ENCODE measurements at places on chromosomes 12 and 14.

DNA sequence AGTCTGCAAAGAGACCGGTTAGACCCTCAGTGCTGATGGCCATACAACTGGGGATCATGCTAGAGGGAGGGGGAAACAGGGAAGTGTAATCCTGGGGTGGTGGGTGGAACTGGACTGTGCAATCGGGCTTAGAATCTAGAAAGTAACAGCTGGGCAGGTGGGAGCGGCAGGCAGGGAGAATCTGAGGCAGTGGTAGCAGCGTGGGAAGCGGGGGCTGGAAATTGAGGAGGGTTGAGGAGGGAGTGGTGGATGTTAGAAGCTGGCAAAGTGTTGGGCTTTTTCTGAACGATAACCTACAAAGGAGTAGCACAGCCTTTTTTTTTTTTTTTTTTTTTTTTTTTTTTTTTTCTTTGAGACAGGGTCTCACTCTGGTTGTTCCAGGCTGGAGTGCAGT is 3.1 kb upstream of the IGFBP6 start:
- no peak for DNase-seq

DNA sequence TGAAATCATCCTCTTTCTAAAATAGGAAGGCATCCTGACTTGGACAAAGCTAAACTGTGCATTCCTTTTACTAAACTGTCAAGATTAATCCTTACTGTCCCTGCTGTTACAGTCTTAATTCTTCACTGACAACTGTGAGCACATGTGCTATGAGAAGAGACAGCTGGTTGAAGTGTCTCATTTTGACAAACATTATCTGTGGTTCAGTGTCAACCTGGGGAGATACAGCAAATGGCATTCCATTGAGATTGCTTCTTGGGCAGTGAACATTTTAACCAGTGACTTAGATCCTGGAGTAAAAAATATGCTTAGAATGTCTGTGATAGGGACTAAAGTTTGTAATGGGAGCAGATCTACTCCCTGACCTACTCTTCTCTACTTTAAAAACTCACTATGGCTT is 552.6 kb upstream of the ATP2B1 start:
- DNase-seq, result no peak

DNA sequence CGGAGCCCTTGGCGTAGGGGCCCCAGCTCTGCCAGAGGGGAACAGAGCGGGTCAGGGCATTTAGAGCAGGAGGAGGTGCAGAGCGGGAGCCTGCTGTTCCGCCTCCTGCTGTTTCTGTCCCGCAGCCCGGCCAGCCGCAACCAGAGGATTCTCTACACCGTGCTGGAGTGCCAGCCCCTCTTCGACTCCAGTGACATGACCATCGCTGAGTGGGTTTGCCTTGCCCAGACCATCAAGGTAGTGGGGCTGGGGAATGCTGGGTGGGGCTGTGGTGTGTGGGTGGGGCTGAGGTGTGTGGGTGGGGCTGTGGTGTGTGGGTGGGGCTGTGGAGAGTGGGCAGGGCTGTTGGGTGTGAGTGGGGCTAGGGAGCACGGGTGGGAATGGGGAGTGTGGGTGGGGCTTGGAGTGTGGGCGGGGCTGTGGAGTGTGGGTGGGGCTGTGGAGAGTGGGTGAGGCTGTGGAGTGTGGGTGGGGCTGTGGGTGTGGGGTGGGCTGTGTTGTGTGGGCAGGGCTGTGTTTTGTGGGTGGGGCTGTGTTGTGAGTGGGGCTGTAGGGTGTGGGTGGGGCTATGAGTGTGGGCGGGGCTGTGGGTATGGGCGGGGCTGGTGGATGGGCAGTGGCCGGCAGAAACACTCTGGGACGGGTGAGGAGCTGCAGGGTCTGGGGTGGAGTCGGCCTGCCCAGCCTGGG is 8.0 kb downstream of the ASPG start:
- DNase-seq, result no peak

GRCh38 chr12:20748198-20748597 is 53.1 kb downstream of the SLCO1C1 start:
- DNase-seq, result no peak

Measured in germinal center (tissue), 1 donor.